ENCODE measurements at places on chromosomes 5 and 9.
A peak's percentile ranks its signal among the peaks of the same experiment; 100 is the strongest.

- DNase-seq: no peak
Observed at GRCh38 chr5:38423276-38424147, 132.9 kb downstream of the LIFR start.

- DNase-seq: no peak
Observed at GRCh38 chr5:36740259-36740898, 134.0 kb downstream of the SLC1A3 start.

GRCh38 chr5:73722231-73722630 is 96.2 kb downstream of the ARHGEF28 start:
- DNase-seq: no peak

GRCh38 chr9:128733256-128733655 is 9.3 kb upstream of the ZDHHC12 start:
- DNase-seq: no peak

DNA sequence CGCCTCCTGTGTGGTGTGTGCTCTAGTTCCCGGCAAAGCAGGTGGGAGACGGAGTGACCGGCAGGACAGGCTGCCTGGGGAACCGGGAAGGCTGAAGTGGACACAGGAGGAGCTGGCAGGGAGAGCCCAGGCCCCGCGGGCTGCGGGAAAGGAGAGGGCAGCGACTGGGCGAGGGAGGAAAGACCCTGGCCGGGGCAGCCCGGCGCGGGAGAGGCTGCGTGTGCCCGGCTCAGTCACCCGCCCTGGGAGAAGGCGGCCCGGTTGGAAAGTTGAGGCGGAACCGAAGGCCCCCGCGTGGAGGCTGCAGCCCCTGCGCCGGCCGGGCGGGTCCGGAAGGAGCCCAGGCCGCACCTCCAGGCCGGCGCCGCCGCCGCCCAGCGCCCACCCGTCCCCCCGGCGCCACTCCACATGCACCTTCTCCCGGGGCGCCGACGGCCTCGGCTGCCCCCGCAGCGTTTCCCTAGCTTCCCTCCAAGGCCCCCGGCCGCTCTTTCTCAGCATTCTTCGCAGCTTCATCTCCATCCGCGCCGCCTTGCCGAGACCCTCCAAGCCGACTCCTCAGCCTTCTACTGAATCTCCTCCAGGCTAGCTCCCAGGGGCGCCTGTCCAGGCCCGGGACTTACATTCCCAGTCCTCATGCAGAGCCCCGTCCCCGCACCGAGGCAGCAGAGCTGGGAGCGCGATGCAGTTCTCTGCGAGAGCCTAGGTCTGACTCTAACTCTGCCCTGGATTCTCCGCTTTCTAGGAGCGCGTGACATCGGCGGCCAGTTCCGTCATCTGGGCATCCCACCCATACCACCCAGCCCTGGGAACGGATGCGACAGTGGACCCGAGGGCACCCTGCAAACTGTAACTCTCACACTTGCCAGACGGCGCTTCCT is 152.0 kb downstream of the ERCC6L2 start:
- peak; percentile 44 for DNase-seq

DNA sequence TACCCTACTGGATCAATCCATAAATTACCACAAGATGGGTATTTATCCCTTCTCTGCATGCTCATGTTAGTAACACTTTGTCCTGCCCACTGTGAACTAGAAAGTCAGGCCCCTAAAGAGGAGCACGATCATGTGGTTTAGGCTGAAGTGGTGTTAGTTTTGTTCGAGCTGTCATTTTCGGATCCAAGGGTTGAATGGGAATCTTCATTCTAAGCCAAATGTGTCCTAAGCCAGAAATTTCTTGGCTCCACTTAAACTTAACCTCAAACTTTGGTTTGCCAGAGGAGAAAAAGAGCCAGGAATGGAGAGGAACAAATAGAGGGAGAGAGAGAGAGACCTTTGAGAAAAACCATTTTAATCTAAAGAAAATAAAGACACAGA is 837.7 kb upstream of the ZNF608 start:
- no peak for DNase-seq

GRCh38 chr5:27403243-27403882 is 365.0 kb upstream of the CDH9 start:
- DNase-seq: no peak

DNA sequence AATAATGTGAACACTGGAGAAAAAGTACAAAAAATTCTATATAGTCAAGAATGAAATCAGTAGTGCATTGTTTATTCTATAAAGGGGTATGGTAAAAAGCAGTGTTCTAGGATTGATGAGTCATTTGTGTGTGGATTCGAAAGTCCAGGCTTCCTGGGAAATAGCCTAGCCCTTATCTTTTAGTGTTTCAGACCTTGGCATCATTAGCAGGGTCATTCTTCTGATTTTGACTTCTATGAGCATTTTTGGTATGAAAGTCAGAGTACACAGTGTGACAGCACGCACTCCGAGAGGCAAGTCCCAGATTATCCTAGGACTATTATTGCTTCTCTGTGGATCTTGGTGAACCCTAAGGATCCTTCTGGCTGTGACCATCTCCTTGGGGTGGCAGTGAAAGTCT is 16.9 kb downstream of the PCSK5 start:
- DNase-seq: no peak

DNA sequence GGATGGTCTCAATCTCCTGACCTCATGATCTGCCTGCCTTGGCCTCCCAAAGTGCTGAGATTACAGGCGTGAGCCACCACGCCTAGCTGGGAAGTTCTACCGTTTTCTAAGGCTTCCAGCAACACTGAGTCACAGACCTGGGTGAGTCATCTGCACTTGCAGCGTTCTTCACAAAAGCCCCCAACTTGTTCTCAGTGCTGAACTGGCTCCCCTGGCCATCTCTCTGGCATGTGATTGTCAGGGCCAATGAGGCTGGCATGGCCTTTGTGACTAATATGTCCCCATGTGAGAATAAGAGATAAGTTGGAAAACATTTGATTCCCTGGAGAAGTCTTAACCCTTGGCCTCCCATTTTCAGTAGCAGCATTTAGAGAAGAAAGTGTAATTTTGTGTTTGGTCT is 124.4 kb downstream of the WDR41 start:
- no peak for DNase-seq

DNA sequence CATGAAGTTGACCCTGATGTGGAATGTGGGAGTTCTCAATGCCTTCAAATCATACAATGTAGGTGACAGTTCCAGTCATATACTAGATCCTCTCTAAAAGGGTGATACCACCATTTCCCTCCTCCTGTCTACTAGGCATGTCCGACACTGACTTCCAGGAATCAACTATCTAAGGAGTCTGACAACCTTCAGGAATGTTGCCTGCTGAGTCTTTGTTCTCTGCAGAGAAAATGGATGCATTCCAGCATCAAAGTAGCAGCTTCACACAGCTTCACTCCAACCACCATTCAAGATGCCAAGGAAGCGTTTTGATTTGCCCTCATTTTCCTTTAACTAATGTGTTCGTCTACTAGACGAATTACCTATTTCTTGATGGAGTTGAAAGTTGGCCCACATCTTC is 530.2 kb downstream of the EBF1 start:
- DNase-seq: no peak

GRCh38 chr5:128472036-128472435 is 66.0 kb downstream of the FBN2 start:
- DNase-seq: no peak

DNA sequence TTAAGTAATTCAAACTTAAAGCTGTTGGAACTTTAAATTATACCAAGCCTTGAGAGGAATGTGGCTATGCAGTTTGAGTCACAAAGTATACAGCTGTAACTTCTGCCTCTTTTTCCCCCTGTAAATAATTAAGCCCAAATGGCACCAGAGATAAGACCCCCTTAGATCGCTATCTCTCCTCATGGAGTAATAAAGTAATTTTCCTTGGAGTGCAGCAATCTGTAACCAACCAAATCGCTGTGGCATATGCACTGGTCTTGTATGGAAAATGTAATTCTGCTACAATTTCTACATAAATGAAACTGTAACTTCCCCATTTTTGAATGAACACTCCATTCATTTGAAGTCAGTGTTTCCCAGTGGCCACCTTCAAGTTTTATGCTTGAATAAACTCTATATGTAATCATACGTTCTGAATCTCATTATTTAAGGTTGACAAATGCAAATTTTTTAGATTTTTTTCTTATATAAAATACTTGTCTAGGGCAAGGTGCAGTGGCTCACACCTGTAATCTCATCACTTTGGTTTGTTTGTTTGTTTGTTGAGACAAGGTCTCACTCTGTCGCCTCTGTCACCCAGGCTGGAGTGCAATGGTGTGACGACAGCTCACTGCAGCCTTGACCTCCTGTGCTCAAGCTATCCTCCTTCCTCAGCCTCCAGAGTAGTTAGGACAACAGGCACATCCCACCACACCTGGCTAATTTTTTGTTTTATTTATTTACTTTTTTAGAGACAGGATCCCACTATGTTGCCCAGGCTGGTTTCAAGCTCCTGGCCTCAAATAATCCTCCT is 12.3 kb downstream of the SUSD1 start:
- no peak for DNase-seq

DNA sequence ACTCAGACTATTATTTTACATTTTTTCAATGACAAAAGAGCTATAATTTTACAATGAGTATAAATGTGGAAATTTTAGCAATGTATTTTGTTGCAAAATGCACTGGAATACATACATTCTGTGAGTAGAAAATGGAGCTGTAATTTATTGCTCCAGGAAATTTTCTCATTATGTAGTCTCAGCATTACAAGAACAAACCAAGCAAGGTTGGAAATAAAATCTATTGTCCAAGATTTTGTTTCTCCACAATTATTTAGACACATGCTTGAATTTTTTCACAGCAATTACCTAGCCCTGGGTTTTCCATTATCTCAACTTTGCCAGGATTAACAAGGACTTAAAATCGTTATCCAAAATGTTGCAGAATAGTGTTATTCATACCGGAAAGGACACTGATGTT is 820.1 kb downstream of the CDH12 start:
- DNase-seq: no peak

GRCh38 chr5:81819556-81820317 is 68.8 kb upstream of the SSBP2 start:
- no peak for DNase-seq

- DNase-seq: no peak
Observed at GRCh38 chr5:148938522-148938882, 112.1 kb downstream of the ADRB2 start.

GRCh38 chr9:117164512-117164911 is 250.3 kb downstream of the ASTN2 start:
- no peak for DNase-seq

GRCh38 chr5:133924221-133924920 is 44.1 kb downstream of the C5orf15 start:
- DNase-seq: no peak

DNA sequence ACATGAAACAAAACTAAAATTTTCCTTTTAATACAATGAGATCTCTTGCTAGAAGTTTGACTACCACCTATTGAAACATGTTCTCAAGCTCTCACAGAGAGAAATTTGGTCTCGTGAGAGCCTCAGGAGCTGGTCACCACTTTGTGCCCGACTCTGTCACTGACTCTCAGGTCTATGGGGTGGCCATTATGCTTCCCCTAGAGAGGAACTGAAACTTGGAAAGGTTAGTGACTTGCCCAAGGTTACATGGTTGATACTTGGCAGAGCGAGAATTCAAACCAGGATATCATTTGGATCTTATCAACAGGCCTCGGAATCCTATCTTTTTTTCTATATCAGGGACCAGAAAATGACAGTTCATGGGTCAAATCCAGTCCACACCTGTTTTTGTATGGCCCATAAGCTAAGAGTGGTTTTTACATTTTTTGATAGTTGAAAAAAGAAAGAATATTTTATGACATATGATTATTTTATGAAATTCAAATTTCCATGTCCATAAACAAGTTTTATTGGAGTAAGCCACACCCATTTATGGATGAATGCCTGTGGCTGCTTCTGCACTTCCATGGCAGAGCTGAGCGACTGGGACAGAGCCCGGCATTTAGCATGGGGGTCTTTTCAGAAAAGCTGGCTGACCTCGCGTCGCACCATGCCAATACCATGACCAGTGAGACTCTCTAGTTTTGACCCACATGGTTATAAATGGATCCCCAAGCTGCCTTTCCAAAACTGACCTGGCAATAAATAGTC is 44.8 kb upstream of the EQTN start:
- DNase-seq: no peak

GRCh38 chr9:88949961-88950340 is 41.3 kb upstream of the S1PR3 start:
- no peak for DNase-seq

DNA sequence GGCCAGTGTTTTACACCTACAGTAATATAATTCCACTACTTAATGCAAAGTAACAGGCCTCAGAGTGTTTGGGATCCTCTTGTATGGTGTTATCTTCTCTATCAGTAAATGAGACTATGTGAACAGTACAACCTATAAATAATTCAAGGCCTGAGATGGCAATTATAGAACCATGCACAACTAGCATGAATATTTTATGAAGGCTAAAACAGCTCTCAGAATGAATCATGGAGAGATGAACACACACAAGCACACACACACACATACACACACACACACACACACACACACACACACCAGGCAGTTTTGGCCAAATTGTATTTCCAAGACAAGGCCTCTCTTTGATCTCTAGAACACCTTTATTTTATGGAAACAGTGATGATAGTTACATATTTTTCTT is 224.9 kb downstream of the EBF1 start:
- no peak for DNase-seq

GRCh38 chr9:117434566-117434965 is 19.7 kb upstream of the ASTN2 start:
- DNase-seq: no peak

GRCh38 chr9:108282872-108283271 is 572.9 kb downstream of the ACTL7B start:
- no peak for DNase-seq

DNA sequence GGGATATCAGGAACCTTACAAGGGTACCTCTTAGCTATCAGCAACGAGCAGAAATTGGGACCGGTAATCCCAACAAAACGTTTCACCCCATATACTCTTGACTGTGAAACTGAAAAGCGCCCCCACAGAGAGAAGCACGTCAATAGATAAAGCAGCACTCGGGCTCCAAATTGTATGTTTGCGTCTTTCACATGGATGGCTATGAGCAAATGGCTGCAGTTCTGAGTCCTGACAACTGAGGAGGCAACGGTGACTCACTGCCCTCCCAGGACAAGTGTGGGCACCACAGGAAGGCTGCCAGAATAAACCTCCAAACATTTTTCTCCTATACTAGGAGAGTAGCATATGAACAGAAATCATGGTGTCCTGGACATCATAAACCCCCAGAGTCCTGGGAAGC is 36.6 kb downstream of the SEMA4D start:
- no peak for DNase-seq

GRCh38 chr5:1819458-1819857 is 18.3 kb downstream of the NDUFS6 start:
- DNase-seq: no peak

Measured in CD8-positive, alpha-beta T cell (primary cell).